ENCODE measurements at places on chromosomes 6 and 20.

DNA sequence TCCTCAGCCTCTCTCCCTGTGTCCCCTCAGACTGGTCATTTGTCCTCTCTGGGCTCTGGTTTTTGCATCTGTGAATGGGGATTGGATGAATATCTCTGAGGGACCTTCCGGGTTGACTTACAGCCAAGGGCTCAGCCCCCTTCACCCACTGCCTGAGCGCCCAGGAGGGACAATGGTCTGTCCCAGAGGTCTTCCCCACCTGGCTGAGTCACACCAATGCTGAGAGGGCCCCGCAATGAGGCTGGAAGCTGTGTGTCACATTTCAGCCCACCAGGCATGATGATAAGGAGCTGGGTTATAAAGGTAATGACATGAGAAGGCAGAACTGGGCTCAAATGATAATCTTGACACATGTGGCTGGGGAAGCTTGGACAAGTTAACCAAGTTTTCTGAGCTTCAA lies 70.5 kb downstream of the TOX2 start:
- no peak for DNase-seq

DNA sequence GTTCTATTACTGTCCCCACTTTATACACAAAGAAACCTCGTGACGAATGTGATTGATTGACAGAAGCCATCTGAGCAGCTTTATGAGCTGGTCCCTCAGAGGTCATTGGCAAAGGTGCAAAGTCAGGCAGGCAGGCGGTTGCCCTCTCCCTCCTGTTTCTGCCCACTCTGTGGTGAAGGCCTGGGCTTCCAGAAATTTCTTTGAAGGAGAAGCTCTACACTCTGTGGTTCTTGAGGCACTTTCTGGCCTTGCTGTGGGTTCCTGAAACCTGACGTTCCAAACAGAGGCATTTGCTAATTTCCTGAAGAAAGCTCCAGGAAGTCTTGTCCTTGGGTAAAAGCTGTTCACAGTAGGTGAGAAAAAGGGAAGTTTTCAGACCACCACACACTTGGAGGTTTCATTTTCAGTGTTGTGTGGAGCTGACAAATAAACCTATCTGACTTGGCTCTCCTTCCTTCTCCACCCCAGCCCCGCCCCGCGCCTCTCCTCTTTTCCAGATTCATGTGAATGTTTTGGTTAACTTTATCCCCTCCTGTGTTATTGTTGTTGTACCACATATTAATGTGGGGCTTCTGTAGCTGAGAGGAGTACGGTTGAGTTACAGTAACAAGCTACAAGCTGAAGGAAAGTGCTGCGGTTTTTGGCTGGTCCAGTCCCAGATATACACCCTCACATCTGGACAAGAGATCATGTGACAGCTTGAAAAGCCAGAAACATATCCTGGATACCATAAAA lies 274.1 kb downstream of the CLIC5 start:
- DNase-seq = no peak

GRCh38 chr20:62359043-62359490 lies 8.0 kb downstream of the LAMA5 start:
- DNase-seq = no peak

DNA sequence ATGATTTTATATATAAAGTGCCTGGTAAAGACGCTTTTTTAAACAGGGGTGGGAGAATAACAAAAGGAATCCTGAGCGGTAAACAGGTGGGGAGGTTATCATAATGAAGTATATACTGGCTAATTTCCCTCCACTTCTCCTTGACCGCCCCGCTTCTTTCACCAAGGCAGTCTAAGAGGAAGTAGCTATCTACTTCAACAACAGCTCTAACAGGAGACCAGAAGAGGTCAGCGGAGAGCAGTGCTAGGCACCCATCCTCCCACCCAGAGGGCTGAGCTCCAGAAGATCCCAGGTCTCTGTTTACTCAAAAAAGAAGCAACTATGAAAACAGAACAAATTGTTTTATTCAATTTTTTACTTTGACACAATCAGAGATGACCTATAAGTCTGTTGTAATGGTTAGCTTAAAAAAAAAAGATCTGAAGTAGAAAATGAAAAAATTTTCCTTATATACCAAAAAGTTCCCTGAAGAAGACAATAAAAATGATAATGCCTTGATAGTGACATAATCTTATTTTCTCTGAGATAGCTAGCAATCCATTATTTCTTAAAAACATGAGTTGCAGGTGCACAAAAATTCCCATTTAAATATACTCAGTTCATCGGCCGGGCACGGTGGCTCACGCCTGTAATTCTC lies 141.1 kb downstream of the PDSS2 start:
- DNase-seq = peak; percentile 52

GRCh38 chr20:59448196-59448595 lies 147.8 kb downstream of the EDN3 start:
- DNase-seq = no peak

DNA sequence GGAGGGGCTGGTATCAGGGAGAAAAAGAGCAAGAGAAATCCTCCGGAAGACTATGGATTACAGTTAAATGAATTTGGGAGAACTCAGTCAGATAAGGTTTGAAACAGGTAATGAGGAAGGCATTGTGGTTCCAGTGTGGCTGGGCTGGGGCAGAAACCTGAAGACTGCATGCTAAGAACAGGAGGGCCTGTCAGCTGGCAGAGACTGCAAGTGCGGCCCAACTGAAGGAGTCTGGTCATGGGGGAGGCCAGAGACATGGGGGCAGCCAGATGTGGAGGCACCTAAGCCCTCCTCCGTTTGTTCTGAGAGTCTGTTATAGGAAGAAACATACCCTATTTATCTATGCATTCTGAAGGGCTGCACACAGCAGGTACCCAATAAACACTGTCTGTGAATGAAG lies 16.6 kb downstream of the TFB1M start:
- no peak for DNase-seq

GRCh38 chr6:68978411-68978810 lies 343.3 kb downstream of the ADGRB3 start:
- no peak for DNase-seq

- DNase-seq = no peak
Observed at GRCh38 chr20:50450493-50450826, 59.7 kb upstream of the PTPN1 start.

- no peak for DNase-seq
Observed at GRCh38 chr6:6330407-6330806, 9.9 kb upstream of the F13A1 start.

- DNase-seq = no peak
Observed at GRCh38 chr20:38211200-38212097, 46.4 kb upstream of the TGM2 start.

DNA sequence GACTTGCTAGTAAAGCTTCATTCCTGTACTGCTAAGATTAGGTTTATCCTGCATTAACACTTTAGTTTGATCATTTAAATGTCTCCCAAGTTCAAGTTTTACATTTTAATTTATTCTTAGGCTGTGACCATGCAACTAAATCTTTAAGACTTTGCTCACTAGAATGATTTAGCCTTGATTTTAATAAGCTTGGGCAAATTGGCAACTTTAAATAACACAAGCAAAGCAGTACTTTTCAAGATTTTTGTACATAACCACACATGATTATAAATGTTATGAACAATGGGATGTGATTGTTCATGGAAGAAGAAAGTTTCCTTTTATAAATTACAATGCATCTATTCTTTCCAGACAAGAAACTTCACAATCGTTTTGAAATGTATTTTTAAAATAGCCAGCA lies 948.0 kb upstream of the EPHA7 start:
- DNase-seq = no peak

DNA sequence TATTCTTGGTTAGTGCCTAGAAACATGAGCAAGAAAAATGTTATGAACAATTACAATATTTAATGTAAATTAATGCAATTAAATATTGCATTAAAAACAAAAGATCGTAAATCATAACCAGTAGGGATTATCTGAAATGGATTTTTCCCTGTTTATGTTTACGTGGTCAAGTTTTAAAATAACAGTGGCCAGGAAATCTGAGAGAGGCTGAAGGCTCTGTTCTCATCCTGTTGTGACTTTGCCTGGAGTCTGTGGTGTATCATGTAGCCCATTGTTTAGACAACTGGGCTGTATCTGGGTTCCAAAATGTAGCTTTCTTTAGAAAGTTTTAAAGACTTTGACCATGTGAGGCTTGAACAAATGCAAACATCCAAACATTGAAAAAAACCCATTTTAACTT lies 2.4 kb downstream of the MYO6 start:
- no peak for DNase-seq

DNA sequence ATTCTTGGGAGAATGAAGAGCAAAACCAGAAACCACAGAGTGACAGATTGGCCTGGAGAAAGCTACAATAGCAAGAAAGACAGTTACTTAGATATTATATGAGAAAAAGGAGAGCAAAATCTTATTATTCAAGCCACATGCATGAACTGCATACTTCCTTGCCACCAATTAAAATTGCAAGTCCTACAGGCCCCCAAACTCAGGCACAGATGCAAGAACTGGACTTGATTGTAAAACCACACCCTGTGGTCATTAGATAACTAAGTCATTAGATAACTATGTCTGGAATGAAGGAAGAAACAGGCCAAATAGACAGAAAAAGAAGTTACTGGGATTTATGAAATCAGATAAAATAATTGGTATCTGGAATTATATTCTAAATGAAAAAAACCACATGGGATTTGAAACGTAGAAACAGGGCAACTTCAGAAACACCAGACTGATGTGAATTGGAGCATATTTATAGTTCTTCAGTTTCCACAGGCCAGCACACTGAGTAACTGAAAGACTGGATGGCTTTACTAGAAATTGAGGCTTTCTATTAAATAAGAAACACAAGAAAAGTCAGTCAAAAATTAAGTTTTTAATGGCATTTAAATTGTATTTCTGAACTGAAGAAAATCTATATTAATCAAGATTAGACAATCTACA lies 49.4 kb upstream of the CARMIL1 start:
- no peak for DNase-seq

GRCh38 chr6:73394577-73395354 lies at the start of gene DDX43:
Gene DDX43, plus strand, starts transcription at chr6:73394828. Its CDS starts 78 bp downstream, at chr6:73394906.
- DNase-seq = peak; percentile 39

- DNase-seq = no peak
Observed at GRCh38 chr6:157412791-157413190, 31.8 kb downstream of the ZDHHC14 start.

DNA sequence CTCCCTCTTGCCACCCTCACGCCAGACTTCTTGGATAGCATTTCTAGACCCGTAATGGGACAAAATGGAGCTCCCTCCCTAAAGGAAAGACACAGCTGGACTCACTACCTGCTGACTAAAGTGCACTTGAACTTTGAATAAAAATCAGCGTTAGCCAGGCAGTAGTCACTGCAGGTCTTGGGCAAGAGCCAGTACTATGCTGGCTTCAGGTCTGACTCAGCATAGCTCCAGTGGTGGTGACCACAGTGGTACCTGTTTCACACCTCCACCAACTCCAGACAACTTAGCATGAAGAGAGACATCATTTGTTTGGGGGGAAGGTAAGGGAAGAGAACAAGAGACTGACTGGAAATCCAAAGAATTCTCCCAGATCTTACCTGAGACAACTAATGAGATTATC lies 906.8 kb downstream of the GRIK2 start:
- no peak for DNase-seq

- no peak for DNase-seq
Observed at GRCh38 chr6:52603000-52603795, 26.3 kb upstream of the TRAM2 start.

GRCh38 chr6:19083801-19084200 lies 696.7 kb downstream of the RNF144B start:
- DNase-seq = no peak
